ENCODE measurements at places on chromosomes 6 and 20. TPM values are rescaled to one million over a fixed set of nuclear protein-coding genes. Genes with fewer than 3 reads are reported as not detected.

Gene NKAIN2
- not detected for total RNA-seq

Gene HSPA12B
- total RNA-seq, result 0.14 TPM

Gene MAFB
- 4.8 TPM for total RNA-seq

Gene KPNA5
- total RNA-seq, result 3.9 TPM

Gene TRIM10
- total RNA-seq, result not detected

Gene PSMB8
- 20.0 TPM for total RNA-seq

Gene LRP11
- total RNA-seq, result 103 TPM

Gene MYL9
- 4.8 TPM for total RNA-seq

Gene FAM209A
- not detected for total RNA-seq

Gene HEY2
- 0.78 TPM for total RNA-seq

Gene ZNF335
- 15.0 TPM for total RNA-seq

Gene REM1
- total RNA-seq, result not detected

Gene FOXP4
- total RNA-seq, result 13.2 TPM

Gene MYLK2
- not detected for total RNA-seq

Gene ZNF311
- 0.92 TPM for total RNA-seq

Gene PCK1
- not detected for total RNA-seq

Gene SUPT3H
- total RNA-seq, result 4.2 TPM

Gene GPX5
- total RNA-seq, result not detected

Gene ERVFRD-1
- not detected for total RNA-seq

Gene GJA1
- total RNA-seq, result 83.6 TPM

Gene ACTL10
- 3.2 TPM for total RNA-seq

Gene SLC17A2
- total RNA-seq, result not detected

Gene ZNF318
- total RNA-seq, result 4.4 TPM

Gene SRSF12
- total RNA-seq, result 0.19 TPM

Gene APOBEC2
- 0.63 TPM for total RNA-seq

Gene FAM162B
- total RNA-seq, result not detected

Gene BPIFB1
- total RNA-seq, result not detected

Gene BPIFA1
- total RNA-seq, result 0.42 TPM

Gene TSBP1
- not detected for total RNA-seq

Gene PDE10A
- 0.05 TPM for total RNA-seq

Gene SPATS1
- total RNA-seq, result not detected
